ENCODE measurements at places on chromosomes 2 and 18. TPM values are rescaled to one million over a fixed set of nuclear protein-coding genes. Genes with fewer than 3 reads are reported as not detected.

DNA sequence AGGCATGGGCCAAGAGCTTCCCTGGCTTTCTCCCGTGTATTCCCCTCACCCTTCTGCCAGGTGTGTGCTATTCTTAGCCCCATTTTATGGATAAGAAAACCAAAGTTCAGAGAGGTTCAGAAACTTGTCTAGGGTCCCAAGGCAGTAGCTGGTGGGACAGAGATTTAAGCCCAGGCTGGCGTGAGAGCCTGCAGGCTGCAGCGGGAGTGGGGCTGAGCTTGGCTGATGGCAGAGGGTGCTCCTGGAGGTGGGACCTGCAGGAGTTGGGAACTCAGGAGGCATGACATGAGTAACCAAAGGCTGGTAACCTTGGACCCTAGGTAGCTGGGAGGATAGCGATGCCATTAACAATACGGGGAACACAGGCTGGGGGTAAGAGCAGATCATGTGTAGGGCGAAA is 87.3 kb upstream of the B3GNT7 start:
- DNase-seq = no peak

- DNase-seq = peak; percentile 33
Measured at GRCh38 chr18:34707670-34708069, 2.4 kb upstream of the DTNA start.

The GALR1 gene
- 0.74 TPM for total RNA-seq

GRCh38 chr2:175631245-175631623 is 370.8 kb downstream of the LNPK start:
- no peak for DNase-seq

DNA sequence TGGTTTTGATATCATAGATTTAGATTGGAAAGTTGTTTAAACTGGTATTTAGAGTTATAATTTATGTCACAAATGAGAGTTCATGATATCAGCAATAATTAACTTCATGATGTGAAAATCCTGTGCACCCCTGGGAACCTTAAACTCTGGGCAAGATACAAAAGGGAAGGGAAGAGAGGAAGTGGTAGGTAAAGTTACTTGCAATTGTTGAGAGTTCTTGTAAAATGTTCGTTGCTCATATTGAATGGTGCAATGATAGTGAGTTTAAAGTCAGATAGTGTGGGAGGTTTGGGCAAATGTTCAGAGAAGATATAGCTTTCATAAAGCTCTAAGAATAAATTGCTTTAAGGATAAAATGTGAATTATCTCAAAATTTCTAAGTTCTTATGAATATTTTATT is 75.4 kb downstream of the SP110 start:
- DNase-seq = no peak

The DES gene
- 6.1 TPM for total RNA-seq

DNA sequence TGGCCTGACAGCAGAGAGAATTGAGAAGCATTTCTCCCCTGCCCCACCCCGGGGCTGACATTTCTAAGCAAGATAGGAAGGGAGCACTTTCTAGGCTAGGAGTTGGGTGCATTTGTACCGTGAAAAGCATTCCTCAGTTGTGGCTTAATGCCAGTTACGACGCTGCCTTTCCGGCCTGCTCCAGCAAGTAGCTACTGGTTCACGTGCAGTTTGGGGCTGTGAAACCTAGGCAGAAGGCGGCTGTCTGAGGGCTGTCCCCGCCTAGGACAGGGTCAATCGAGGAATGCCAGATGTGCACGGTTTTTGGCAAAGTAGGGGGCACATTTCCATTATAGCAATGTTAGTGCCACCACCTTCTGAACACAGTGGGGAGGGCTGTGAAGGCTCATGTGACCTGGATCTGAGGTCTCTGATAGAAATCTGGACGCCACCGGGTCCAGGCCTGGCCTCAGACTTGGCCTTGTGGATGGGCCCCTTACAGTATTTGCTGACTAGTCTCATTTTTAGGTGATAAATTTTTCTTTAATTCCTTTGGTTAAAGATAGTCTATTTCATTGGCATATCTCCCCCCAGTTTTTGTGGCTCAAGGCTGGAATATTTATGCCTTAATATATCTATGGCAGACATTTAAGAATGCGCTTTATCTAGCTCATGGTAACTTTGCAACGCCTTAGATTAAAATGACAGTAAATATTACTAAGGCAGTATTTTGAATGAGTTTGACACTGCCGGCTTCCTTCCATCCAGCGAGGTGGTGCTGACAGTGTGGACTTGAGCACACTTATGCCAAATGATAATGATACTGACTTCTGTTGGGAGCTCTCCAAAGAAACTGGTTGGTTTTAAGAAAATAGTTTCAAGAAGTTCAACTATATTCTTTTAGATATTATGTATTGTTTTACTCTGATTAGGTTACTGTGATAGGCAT is 78.7 kb downstream of the LPIN1 start:
- DNase-seq = no peak

DNA sequence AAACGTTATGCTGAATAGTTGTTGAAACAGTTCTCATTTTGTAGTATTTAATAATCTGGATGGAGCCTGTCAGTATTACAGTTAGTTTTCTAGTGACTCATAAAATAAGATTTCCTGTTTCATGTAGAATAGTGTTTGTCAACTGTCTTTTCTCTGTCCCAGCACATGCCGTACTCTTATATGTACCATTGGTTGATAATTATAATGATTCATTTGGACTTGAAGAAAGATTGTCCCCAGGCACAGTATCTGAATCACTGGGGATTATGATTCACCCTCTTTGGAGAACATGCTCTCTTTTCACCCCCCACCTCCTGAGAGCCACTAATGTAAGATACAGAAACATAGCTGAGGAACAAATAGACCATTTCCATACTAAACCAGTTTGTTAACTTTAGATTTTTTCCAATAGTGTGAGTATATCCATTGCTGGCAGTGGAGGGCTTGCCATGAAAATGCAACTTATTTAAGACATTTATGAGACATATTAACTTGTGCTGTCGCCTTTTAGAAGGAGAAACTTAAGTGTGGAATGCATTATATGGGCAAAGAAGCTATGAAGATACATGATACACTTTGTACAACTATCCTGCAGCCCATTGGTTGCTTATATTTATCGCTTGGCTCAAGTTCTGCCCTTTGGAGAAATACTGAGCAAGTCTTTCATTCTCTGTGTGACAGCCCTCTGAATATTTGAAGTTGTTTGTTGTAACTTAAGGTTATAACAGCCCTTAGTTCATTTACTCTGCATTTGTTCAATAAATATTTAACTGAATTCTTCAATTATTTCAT is 12.4 kb downstream of the COPS8 start:
- DNase-seq = no peak

The CDK15 gene
- total RNA-seq = not detected

GRCh38 chr2:195027947-195028346 is 629.1 kb upstream of the SLC39A10 start:
- DNase-seq = peak; percentile 34

DNA sequence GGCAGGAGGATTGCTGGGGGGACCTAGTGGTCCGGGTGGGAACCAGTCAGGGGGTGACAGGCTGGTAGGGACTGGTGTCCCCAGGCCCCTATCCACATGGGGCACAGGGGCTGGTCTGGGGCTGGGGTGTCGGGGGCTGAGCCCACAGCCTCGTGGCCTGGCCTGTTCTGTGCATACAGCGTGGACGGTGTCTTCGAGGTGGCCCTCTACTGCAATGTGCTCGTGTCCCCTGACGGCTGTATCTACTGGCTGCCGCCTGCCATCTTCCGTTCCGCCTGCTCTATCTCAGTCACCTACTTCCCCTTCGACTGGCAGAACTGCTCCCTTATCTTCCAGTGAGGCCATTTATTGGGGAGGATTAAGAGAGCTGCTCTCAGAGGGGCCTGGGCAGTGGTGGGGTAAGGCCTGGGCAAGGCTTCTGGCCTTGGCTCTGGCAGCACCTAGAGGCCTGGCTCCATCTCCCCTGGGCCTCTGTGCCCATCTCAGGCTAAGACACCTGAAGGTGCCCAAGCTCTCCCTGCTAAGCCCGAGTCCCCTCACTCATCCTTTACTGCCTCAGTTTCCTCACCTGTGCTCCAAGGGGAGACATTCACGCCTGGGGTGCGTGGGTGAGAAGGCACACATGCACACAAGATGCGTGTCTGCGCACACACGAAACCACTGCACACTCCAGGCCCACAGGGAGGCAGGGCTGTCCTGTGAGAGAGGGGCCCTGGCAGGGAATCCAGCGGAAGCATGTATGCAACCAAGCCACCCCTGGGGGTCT is 1.9 kb downstream of the CHRNG start:
- DNase-seq = no peak

DNA sequence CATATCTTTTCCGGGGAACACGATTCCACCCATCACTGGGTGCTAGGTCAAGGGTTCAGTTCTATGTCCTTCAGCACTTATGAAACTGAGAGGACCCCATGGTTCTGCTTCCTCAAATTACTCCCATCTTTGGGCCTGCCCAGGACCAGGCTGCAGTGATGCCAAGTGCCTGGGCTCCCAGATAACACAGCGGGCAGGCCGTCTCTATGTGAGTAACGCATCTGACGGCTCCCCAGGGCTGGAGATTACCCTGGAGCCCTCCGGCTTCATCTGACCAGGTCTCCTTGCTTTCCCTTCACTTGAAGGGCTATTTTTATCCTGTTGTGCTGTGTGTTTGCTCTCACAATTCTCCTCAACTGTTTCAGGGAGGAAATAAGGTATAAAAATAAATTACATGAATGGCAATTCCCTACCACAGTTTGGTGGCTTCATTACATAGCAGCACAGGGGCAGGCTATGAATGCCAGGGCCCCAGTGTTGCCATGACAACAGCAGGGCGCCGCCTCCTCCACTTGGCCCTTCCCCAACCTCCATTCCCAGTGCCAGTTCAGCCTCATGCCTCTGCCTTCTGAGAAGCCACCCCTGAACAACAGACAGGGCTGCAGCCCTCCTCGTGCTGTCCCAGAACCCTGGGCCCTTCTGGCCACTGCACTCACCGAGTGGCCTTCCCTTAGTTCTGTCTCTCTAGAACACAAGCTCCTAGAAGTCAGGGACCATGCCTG is 25.4 kb upstream of the TMEM131 start:
- DNase-seq = peak; percentile 20

The GPR148 gene
- not detected for total RNA-seq

The PDE6D gene
- 50.3 TPM for total RNA-seq

The KIF5C gene
- 46.5 TPM for total RNA-seq

The FAM237A gene
- total RNA-seq = not detected

The ADCYAP1 gene
- total RNA-seq = not detected

The TEKT4 gene
- total RNA-seq = not detected

GRCh38 chr18:59065684-59066083 is 74.0 kb upstream of the SEC11C start:
- no peak for DNase-seq

The RND3 gene
- total RNA-seq = 55.3 TPM

DNA sequence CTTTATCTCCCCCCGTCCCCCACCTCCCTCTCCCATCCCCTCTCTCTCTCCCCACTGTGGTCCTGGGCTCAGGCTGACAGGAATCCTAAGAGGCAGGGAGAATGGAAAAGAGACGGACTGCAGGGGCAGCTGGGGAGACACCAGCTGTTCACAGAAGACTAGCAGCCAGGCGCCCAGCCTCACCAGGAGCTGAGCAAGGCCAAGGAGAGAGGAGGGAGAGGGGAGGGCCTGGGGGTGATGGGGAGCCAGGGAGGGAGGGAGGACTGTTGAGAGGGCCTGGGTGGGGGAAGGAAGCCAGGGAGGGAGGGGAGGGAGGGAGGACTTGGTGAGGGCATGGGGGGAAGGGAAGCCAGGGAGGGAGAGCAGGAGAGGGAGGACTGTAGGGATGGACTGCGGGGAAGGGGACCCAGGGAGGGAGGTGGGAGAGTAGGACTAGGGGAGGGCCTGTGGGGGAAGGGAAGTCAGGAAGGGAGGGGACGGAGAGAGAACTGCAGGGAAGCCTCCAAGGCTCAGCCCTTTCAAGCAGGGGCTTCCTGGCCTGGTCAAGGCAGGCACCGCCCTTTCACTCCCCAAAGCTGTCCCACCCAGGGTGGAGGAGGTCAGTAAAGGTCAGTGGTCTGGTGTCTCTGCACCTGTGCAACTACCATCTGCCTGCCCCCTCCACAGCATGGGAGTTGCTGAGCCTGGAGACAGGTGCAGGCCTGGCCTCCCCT is 517.7 kb upstream of the MYT1L start:
- DNase-seq = no peak

DNA sequence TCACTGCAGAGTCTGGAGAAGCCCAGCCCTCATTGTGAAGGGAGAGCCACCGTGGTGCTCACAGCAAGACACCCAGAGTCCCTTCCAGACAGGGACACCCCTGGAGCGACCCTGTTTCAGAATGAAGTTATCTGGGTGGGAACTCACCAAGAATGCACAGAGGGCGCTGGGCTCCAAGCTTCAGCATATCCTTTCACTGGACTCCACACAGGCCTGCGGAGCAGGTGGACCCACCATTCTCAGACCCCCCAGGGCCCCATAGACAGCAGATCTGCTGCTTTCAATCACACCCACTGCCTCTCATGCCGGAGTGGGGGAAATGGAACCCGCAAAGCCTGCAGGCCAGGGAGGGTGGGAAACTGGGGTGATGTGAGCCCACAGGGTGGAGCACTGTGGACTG is 87.8 kb downstream of the RRM2 start:
- no peak for DNase-seq

DNA sequence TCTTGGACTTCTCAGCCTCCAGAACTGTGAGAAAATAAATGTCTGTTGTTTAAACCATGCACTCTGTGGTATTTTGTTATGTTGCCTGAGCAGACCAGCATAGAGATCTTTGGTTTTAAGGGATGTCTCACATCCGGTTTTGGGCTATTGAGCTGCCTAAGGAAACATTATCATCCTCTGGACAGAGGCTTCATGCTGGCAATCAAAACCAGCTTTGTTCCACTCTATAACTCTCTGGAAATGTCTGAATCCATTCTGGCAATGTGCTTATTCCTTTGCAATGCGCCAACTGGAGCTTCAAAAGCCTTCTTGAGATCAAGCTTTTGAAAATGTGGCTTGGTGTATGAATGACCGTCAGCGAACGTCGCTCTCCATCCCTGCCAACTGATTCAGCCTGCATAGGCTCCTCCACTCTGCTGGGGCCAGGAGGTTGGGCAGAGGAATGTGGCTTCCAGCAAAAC is 183.6 kb upstream of the MGAT5 start:
- no peak for DNase-seq

DNA sequence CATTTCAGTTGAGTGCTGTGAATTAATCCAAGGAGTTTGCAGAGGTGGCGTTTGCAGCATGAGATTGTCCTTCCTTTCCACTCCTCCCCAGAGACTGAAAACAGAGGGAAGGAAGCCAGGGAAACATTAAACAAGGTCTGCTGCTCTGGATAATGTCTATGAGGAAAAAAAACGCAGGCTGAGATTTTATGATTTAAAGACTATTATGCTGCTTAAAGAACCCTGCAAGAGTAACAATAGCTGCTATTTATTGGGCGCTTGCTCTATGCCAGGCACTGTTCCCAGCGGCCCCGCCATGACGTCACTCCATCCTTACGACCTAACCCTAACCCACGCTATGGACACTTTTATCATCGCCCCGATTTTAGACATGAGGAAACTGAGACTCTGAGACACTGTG is 222.4 kb downstream of the BCL2 start:
- DNase-seq = no peak

- peak; percentile 74 for DNase-seq
Measured at GRCh38 chr2:55961318-55961911, 37.8 kb upstream of the EFEMP1 start.

DNA sequence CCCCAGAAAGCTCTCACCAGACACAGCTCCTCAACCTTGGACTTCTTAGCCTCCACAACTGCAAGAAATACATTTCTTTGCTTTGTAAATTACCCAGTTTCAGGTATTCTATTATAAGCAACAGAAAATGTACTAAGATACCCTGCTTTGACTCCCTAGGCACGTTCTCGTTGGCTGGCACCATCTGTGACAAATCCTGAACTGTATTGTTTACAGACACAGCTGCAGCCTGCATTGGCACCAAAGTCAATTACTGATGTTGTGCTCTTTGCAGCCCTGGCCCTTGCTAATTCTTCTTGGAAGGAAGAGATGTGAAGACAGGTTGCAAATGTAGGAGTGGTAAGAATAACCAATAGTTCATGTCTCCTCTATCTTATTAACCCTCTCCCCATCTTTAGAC is 72.7 kb upstream of the FAM136A start:
- no peak for DNase-seq
